ENCODE measurements at places on chromosomes 11 and 22.
A peak's percentile ranks its signal among the peaks of the same experiment; 100 is the strongest.

DNA sequence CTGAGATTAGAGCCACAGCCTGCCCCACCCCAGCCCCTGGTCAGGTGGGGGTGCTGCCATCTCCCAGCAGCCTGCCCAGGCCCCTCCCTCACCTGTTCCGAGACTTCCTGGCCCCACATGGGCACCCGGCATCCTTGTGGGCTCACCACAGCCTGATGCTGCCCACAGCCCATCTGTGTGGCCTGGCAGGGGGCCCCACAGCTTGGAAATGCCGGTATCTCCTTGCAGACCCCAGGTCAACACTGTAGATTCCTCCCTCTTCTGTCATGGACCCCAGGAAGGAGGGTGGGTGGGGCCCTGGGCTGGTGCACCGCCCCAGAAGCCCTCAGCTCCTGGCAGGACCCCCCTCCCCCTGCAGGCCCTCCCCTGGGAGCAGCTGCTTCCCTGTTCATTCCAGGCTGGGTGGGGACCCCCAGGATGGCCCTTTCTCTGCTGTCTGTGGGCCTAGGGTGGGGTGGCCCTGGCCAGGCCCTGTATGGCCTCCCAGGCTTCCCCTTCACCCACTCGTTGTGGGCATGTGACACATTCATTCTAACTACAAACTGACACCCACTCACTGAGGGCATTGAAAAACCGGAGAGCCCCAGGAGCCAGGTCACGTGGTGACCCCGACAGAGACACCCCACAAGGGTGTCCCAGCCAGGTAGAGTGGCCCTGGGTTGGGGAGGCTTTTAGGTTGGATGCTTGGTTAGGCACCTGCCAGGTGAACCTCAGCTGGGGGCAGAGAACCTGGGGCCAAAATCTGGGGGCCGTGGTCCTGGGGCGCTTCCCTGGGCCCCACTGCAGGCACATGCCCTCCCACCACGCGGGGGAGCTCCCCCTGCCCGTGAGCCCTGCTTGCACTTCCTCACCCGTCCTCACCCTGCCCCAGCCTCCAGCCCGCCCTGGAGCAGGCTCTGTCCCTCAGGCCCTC lies 44.1 kb upstream of the CCDC188 start:
- no peak for DNase-seq

GRCh38 chr11:59766542-59767224 lies 11.5 kb downstream of the STX3 start:
- DNase-seq: peak; percentile 13

DNA sequence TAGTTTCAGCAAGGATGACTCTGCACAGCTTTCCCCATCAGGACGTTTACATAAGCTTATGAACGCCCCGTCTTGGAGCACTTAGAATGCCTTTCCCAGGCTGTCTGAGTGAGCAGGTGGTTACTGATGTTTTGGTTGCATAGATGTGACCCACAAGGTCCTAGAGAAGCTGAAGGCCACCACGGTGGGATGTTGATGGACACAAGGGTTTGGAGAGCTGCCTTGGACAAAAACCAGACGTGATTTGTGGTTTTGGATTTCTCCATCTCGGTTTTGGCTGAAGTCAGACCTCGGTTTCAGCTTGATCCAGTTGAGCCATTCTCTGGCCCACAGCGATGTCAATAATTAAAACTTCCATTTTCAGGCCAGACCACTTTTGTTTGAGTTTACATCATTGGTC lies 151.9 kb downstream of the LDLRAD3 start:
- peak; percentile 96 for DNase-seq

GRCh38 chr11:101574886-101575285 lies 8.9 kb downstream of the TRPC6 start:
- no peak for DNase-seq

- no peak for DNase-seq
Measured at GRCh38 chr11:875769-876301, 33.2 kb downstream of the TSPAN4 start.

DNA sequence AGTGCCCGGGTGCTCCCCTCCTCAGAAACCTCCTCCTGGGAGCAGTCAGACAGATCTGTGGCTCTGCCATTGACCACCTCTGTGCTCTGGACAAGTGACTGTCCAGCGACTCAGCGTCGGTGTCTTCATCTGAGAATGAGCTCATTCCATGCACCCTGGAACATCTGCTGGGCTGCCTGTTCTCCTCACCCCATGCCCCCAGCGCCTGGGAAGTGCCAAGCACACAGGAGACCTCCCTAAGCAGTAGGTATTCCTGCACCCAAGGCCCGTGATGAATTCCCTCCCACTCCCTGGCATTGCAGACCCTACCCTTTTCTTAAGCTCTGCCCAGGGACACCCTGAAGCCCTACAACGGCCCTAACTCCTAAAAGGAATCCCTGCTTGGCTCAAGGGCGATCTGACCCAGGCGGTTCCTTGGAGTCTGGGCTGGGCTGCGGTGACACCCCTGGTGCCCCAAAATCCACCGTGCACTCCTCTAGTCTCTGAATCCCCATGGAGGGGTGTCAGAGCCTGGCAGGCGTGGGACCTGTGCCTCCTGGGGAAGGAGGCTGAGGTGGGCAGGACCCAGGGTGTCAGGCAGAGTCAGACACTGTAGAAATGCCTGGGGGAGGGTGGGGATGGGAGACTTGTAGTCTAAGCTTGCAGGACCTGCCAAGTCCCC lies 92.0 kb downstream of the CEP164 start:
- peak; percentile 2 for DNase-seq

GRCh38 chr11:12070446-12071267 lies 39.7 kb upstream of the MICAL2 start:
- peak; percentile 49 for DNase-seq

DNA sequence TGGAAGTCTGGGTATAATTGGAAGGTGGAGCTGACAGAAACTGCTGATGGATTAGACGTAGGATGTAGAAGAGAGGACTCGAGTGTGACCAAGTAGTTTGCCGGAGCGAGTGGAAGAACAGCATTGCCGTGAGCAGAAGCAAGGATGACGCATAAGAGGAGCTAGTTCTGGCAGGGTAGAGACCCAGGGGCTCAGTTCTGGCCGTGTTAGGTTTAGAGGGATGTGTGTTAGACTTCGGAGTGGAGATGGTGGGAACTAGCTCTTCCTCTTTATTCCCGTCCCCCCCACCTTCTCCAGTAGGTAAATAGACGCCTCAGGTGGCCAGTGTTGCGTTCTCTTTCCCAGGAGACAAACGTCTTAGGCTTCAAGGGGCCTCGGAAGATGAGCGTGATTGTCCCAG lies 19.1 kb downstream of the TUB start:
- no peak for DNase-seq

GRCh38 chr11:122220321-122220720 lies 104.3 kb upstream of the BLID start:
- DNase-seq: peak; percentile 37

DNA sequence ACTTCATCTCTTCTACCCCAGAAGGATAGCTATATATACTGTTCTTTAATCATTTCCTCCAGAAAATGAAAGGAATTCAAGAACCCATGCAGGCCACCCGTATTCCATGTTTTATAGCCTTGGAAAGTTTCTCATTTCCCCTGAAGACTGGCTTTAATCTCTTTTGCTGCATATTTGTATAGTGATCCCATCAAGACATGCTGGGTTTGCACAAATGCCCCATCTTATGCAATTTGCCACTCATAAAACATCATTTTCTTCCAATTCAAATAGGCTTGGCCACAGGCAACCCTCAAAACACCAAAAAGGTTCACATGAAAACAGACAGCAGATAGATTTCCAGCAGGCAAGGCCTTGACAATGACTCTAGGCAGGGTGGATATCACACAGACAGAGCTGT lies 28.3 kb upstream of the APOA1 start:
- DNase-seq: peak; percentile 78

DNA sequence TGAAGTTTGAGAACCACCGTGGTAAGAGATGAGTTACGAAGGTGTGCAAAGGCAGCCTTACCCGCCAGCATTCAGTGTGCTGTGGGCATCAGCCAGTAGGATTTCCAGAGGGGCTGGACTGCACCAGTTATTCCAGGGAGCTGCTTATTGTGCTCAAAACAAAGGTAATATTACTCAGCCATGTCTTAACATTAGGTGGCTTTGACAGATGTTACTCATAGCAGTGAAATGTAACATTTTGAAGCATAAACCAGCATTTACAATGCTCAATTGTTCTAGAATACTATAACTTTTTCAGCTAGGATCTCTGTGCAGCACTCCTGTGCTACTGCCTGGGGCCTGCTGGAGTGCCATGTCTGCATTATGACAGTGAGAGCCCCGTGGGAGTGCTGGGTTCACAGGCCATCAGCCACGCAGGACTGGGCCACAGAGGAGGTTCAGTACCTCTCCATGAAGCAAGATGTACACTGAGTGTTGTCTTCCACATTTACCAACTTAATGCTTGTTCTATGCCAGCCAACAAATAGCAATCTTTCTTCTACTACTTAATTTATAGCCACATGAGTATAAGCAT lies 238.1 kb downstream of the CADM1 start:
- DNase-seq: no peak

DNA sequence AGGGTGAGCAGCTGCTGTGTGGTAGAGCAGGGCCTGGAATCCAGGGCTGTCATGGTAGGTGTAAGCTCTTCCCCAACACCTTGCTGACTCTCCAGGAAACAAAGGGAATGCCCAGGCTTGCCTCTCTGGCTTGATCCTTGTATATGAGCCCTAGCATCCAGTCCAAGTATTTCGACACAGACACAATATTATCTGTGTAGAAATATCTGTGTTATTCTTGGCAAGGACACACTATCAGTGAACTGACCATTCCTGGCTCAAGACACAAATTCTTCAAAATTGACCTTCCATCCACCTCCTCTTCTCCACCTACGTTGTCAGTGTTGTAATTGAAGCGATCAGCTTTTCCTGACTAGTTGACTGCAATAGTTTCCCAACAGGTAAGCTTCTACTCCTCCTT lies 312.0 kb upstream of the NARS2 start:
- peak; percentile 86 for DNase-seq

DNA sequence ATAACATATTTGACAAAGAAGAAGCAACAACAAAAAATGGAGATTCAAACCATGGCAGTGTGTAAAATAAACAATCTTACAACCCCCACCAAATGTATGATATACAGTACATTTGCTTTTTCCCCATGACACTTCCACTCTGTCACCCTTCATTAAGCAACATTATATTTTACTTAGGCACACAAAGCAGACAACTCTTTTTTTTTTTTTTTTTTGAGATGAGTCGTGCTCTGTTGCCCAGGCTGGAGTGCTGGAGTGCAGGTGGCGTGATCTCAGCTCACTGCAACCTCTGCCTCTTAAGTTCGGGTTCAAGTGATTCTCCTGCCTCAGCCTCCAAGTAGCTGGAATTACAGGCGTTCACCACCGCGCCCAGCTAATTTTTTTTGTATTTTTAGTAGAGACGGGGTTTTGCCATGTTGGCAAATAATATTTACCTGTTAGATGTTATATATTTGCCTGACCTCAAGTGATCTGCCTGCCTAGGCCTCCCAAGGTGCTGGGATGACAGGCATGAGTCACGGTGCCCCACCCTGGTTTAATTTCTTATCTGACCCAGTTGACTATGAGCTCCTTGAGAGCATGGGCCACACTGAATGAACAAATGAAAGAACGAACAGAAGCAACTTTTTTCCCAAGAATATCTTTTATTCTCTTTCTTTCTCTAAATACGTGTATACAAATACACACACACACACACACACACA lies 5.5 kb upstream of the PCF11 start:
- no peak for DNase-seq

- no peak for DNase-seq
Measured at GRCh38 chr11:66373265-66373664, 1.7 kb upstream of the SLC29A2 start.

GRCh38 chr11:88119561-88119960 lies 55.7 kb downstream of the RAB38 start:
- no peak for DNase-seq

DNA sequence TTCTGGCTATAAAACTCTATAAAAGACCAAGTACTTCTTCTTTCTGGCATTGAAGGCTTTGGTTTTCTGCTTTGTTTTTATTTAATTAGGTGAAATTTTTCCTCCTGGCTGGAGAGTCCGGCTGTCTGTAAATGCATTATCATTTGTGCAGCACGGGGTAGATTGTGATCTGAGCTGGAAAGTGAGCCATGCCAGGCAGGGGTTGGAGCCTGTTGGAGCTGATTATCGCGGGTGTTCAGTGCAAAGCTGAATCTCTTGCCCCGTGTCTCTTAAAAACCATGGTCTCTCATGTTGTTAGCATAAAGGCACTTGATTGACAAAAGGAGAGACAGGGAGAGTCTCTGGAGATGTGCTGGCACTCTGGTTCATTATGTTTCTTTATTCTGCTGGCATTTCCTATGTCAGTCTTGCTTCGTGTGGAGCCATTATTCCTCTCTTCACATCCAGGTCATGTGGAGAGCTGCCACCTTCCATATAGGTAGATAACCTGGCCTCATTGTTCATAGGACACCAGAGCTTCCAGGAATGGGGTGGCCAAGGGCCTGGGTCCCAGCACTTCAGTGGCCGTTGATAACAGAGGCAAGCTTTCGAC lies 75.2 kb downstream of the LDLRAD3 start:
- no peak for DNase-seq

DNA sequence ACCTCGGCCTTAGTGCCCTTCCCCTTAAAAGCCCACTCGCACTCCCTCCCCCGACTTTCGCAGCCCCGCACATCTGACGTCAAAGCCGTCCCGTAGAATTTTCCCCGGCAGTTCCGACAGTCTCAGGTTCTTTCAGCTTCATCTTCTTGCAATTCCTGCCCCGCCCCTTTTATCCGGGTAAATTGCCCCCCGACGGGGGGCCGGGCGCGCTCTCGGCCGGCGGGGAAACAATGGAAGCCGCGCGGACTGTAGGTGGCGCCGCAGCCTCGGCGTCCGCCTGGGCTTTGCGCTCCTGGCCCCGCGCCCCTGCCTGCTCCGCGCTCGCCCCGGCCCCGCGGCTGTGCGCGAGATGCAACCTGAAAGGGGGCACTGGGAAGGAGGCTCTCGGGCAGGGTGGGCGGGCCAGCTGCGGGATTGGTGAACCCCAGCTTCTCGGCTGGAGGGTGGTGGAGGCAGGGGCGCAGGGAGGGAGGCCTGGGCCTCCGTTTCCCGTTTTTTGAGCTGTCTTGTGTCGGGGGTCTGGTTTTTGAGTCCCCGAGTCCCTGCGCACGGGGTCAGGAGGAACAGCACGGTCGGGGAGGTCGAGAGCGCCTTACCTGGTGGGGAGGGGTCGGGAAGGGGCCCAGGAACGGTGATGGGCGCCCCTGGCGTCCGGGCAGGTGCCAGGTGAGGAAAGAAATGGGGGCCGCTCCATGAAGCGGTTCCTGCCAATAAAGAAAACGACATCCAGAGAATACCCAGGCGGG lies 859 bp upstream of the FGF19 start:
- no peak for DNase-seq

DNA sequence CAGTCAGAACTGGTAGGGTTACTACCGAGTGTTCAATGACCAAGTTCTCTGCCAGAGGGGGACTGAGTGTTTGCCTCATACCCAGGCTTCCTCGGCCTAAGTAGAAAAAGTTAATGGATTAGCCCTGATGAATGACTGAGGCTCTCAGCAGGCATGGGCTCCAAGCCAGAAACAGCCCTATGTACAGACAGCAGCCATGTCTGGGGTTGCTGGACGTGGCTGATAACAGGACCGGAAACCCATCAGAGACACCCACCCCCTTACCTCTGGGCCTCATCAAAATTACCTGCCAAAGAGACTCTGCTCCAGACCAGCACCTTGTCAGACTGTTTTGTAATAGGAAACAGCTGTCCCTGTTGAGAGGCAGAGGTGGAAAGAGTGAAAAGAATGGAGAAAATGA lies 351.4 kb downstream of the ETS1 start:
- DNase-seq: peak; percentile 56

All from amniotic epithelial cell (primary cell).